ENCODE measurements at places on chromosomes 1 and 21.

GRCh38 chr1:21244986-21245687 is 45.1 kb downstream of the ECE1 start:
- no peak for DNase-seq

DNA sequence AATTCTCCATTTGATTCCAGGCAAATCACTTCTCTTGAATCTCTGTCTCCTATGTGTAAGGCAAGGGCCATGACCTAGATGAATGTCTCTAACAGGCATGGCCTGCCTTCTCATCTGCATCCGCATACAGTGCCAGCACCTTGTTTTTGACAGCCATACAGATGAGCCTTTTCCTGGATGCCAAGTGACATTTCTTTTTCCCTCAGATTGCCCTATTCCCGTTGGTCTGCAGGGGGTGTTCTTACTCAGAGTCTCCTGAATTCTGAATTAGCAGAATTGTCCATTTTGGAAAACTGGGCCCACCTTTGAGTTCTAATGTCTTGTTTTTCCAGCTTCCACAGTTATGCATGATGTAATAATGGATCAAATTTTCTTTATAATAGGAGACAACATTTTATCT is 88.0 kb upstream of the ADAR start:
- DNase-seq: no peak

GRCh38 chr21:28216976-28217523 is 775.6 kb downstream of the LTN1 start:
- DNase-seq: no peak

- peak; percentile 63 for DNase-seq
Observed at GRCh38 chr1:1098681-1099421, 17.0 kb downstream of the C1orf159 start.
